Fibroblast of skin of right biceps (primary cell): ENCODE measurements at places on chromosomes 1 and 21.

GRCh38 chr1:189150624-189151023, 1327.0 kb downstream of the BRINP3 start:
- DNase-seq, result no peak

DNA sequence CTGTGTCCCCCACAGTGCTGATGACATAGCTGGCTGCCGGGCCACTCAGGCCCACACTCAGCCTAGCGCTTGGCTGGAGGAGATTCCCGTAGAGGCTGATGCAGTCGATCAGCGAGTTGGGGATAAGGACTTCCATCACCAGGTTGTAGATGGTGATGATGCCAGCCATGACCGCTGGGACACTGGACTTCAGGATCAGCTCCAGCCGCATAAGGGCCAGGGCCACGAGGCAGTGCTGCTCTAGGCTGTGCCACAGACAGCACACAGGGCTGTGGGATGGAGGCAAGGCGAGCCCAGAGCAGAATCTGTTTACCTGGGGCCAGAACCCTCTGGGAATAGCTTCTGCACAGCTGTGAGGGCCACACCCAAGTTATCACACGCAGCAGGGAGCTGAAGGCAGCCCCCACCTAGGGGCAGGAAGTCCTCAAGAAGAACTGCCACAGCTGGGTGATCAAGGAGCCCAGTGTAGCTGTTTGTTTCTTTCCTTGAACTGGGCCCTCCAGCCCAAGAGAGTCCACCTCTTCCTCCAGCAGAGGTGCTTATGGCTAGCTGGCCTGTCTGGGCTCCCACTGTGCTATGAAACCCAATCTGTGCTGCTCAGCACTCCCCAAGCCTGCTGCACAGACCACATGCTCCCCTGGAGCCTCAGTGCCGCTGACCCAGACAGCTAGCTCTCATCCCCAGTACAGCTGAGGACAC, 6.2 kb downstream of the SLC2A1 start:
- no peak for DNase-seq

DNA sequence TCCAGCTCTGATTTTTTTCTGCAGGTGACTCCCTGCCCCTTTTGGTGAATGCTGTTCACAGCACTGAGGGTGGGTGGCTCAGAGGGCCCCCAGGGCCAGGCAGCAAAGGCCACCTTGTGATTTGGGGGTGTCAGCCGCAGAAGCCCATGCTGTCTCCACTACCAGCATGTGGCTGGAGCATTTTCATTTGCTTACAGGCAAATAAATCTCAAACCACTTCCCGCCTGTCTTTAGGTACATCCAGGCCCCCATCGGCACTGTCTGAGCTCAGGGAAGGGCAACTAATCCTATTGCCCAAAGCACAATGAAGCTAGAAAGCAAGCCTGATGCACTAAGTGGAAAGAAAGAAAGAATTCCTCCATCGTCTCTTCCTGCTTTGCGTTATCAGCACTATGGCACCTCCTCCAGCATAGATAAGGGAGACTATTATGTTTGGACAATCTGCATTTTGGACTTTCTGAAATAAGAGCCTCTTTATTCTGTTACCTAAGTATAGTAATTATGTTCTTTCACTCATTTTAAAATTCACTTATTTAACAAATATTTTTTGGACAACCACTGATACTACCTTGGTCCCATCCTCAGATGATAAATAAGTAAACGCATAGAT, 100.5 kb upstream of the TLR5 start:
- DNase-seq, result no peak

DNA sequence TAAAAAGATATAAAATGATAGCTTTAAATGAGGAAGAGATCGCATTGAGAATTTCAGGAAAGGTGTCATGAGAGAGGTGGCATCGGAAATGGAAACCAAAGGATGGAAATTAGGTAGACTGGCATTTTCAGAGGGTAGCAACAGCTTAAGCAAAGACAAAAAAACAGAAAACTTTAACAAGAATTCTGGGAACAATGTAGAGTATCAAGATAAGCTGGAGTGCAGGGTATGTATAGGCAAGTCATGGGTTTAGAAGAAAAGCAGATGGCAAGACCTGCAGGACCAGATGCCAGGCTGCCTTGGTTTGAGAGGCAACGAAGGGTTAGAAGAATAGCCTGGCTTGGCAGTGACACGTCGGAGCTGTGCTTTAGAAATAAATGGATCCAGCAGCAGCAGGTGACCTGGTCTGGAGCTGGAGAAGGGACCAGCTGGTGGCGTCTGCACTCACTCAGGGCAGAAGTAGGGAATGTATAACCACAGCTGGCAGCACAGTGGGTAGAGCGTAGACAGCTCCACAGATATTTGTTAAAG, 149.4 kb upstream of the TIAM1 start:
- DNase-seq, result no peak

DNA sequence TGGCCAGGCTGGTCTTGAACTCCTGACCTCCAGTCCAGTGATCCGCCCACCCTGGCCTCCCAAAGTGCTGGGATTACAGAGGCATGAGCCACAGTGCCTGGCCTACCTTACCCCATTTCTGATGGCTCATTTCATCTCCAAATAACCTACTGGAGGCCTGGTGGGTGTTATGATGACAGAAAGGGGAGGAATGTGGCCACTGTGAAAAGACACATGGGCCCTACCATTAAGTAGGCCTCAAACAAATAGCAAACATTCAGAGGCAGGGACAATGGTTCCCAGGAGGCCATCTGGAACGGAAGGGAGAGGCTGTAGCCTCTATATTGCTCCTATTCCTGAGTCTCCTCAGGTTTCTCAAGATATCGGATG, 932 bp upstream of the FCRLA start:
- DNase-seq, result peak; percentile 93
